Astrocyte of the hippocampus (primary cell): ENCODE measurements at places on chromosomes 12 and 14.

DNA sequence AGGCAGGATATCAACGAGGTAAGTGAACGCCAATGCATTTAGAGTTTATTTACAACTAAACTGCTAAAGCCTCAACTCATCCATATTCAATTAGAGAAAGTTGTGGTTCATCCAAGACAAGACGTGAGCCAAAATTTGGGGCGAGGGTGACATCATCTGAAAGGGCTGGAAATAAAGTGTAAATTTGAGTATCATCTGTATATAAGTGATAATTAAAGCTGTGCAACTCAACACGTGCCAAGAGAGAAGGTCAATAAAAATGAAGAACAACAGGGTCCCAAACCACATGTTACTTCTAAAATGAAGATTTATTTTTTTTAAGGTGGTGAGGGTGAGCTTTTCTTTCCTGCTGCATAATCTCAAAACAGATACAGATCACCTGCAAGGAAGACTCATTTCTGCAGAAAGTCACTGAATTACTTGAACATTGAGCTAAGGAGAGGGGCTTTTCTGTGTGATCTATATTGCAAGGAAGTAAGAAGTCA, 203.6 kb downstream of the EFCAB11 start:
- peak; percentile 30 for DNase-seq

GRCh38 chr12:118011377-118011776, 5.1 kb upstream of the RFC5 start:
- DNase-seq, result no peak

DNA sequence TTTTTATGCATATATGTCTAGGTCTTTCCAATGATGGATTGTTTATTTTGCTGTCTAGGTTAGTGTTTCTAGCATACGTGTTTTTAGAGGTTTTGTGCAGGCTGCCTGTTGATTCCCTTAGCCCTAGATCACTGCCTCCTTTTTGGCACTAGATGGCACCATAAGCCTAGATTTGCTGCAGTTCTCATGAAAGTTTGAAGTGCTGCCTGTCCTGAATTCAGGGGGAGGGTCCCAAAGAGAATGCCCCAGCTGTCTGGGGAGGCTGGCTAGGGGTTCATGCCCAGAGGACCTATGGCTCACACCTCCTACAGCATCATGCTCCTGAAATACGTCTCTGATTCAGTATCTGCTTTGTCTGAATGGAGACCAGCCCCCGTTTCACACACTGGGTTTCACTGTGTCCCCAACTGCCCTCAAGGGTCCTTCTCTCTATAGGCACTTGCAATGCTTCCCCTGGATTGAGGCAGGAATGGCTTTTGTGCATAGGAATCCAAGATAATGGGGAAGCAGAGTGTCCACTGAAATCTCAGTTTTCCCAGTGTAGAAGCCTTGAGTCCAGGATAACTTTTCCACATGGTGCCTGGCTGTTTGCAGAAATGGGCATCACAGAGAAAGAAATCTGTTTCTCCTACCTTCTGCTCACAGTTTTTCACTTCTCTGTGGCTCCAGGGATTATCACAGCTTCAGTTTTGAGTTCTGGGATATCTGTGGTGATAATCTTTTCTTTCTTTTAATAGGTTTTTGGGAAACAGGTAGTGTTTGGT, 14.2 kb upstream of the TXNRD1 start:
- DNase-seq, result peak; percentile 79

DNA sequence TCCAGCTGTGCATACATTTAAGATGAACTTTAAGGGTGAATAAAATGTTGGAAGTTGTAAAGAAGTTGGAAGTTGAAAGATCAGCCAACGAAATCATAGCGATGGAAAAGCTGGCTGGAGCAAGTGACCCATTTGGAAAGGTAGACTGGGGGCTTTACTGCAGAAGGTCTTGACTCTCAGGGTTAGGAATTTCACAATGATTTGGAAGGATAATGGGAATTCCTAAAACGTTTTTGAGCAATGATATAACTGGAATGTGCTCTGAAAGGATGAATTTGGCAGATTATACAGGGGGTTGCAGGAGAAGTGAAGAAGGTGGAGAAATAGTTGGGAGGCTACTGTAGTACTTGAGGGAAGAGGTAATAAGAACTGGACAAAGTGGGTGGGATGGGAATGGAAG, 27.4 kb downstream of the EMP1 start:
- no peak for DNase-seq

GRCh38 chr14:80923368-80923767, 18.2 kb downstream of the CEP128 start:
- no peak for DNase-seq

DNA sequence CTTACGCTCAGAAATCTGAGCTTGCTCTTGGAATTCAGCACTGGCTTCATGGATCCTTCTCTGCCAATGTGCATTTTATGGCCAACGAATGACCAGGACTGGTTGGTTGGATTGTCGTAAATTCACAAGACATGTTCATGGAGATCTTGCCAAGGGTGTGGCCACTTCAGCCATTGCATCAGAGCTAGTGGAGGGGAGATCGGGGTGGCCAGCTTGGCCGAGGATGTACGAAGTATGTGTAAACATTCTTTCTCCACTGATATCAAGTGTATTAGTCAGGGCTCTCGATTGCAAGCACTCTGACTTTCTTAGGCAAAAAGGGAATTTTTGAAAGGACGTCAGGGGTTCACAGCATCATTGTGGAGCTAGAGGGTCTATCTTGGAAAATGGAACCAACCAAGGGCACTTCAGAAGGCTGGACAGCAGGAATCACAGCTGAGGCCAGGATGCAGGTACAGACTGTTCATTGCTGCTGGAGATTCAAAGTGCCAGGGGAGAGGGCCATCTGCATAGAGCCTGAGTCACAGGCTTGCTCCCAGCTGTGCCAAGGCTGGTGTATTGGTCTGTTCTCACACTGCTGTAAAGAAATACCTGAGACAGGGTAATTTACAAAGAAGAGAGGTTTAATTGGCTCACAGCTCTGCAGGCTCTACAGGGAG, 32.9 kb upstream of the ADGRD1 start:
- DNase-seq, result no peak

GRCh38 chr14:65854215-65854614, 441.7 kb downstream of the FUT8 start:
- DNase-seq, result no peak
